ENCODE measurements at places on chromosomes 3 and 15.

DNA sequence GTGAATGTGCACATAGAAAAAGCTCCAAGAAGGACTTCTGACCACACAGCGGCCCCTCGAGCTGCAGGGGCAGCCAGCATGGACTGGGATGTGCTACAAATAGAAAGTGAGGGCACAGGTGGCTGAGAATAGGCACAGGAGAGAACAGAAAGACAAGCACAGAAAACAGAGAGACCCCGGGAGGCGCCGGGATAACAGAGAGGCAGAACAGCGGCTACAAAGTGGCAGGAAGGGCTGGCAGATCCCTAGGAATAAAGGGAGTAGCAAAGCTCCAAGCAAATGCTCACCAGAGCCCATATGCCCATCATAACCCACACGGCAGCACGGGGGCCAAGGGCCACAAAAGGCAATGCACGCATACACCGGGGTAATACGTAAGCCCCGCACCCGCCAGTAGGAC, 201.7 kb upstream of the NSMCE3 start:
- DNase-seq = no peak

DNA sequence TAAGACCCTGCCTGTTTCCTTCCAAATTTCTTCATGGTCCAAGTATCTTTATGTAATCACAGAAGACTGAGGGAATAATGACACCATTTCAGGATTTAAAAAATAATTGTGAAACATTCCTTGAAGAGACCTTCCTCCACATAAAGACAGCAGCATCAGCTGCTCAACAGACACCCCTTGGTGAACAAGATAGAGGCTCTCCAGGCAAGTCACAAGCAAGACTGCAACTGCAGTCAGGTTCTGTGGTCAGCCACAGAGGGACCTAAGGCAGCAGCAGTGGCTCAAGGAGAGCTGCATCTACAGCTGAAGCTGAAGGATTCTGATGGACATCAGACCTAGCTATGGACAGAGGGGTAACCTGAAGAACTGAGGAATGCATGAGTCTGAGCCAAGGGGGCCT, 97.2 kb upstream of the C3orf80 start:
- DNase-seq = peak; percentile 49

DNA sequence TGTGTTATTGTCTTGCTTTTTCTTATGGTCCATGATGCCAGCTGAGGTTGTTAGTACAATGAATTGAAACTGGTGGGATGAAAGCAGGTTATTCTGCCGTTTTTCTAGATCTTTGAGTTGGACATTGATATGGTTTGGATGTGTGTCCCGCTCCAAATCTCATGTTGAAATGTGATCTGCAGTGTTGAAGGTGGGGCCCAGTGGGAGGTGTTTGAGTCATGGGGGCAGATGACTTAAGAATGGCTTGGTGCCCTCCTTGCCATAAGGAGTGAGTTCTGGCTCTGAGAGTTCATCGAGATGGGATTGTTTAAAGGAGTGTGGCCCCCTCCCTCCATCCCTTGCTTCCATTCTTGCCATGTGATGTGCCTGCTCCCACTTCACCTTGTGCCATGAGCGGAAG, 80.3 kb upstream of the PIAS1 start:
- DNase-seq = no peak

DNA sequence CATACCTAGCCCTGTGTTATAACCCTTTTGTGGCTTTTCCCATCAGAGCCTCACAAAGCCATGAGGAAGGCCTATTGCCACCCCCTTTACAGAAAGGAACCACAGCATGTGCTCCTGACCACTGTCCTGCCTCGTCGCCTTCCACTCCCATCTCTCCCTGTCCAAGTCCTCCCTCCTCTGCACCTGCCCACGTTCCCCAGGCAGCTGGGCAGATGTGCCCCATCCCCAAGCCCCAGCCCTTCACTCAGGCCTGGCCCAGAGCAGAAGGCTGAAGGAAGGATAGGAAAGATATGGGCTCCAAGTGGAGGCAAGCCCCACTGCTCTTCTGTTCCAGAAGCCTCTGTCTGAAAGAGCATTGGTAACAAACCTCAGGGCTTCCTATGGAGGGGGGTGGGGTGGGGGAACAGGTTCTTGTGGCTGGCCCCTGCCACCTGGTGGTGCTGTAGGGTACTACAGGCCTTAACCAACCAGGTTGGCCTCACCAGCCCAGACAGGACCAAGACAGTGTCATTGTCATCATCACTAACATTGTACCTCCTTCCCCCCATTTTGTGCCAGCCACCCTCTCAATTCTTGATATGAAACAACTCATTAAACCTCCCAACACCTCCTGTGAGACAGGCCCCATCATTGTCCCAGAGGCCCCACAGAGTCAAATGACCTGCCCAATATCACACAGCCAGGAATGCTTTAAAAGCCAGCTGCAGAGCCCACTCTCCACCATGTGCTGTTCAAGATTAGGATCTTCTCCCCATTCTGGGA, 10.0 kb downstream of the POC1A start:
- DNase-seq = peak; percentile 79

DNA sequence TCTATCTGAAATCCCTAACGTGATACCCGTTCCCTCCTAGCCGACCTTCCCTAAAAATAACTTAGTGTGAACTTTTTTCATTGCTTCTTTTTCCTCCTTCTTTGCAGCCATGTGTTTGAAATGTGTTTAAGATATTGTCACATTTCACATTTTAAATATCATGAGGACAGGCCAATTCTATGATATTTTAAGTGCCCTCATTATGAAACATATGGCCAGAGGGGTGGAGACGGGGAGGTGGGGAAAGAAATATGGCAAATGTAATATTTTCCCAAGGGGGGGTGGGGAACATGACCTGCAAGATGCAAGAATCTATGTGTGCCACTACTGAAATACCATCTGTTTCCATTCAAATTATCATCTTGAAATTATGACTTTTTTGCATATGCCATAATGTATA, 1039.2 kb downstream of the AGBL1 start:
- no peak for DNase-seq

DNA sequence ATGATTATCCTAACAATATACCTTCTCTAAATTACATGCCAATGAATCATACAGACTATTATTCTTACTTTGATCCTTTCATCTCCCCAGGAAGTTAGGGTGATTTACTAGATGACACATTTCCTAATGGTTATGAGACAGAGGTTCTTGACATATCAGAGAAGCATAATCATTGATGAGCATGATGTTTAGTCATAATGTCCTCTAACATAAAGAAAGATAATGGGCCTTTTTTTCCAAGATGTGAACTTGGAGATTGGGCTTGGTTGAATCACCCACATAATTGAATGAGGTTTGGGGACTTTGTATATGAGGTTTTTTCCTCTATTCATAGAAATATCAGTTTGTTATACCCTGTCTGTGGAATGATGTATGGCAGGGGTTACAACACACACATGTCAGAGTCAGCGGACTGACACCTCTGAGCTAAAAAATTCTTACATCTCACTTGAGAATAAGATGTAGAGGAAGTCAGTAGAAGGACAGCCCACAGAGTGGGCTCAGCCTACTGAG, 69.7 kb upstream of the DCBLD2 start:
- DNase-seq = no peak

DNA sequence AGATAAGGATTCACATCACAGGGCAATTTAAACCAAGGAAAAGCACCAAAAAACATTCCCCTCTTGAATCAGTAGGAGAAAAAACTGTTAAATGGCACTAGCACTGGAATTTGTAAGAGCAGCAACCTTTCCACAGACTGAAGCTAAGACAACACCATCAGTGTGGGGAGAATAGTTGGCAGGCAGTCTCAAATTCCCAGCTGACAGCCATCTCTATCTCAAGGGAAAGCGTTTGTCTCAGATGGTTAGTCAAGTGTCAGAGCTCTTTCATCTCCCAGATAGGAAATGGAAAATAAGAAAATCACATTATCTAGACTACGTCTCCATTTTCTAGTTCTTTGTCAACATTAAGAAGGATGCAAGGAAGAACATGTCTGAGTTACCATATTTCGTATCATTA, 228.7 kb downstream of the WDR72 start:
- no peak for DNase-seq

- DNase-seq = no peak
These were observed 3.0 kb upstream of the CSRNP1 start for GRCh38 chr3:39156421-39156820.

DNA sequence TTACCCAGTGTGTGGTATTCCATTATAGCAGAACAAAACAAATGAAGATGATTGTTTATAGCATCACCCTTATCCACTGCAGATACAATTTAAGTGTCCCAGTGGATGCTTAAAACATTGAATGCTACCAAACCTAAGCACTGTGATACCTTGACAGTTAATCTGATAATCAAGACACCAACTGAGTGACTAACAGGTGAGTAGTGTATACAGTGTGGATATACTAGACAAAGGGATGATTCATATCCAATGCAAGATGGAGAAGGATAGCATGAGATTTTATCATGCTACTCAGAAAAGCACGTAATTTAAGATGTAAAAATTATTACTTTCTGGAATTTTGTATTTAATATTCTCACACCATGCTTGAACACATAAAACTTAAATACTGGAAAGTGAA, 1449.0 kb downstream of the OTOL1 start:
- DNase-seq = no peak

DNA sequence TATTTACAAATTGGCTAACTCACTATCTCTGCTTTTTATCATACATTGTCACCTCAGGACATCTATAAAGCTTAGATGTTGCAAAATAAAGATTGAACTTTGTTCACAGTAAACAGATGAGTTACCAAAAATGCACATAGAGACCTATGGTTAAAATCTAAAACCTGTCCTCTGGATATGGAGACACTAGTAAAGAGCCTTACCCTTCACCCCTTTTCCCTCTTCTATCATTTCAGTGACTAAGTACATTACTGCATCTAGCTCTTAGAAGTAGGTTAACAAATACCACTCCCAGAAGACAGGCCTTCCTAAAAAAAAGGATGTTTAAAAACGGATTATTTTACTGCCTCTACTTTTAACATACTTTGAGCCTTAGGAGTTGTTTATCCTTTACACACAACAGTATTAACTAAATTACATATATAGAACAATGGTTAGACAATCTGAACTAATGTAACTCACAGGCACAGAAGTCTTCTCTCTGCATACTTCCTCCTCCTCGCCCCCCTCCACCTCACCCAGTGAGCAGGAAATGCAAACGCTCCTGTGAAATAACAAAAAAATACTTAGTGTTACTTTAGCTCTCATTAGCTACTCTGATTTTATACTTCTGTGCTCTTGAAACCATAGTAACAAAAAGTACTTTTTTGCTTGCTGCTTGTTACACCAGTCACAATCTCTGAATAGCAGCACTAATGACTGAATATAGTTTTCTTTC, 23.3 kb downstream of the IREB2 start:
- no peak for DNase-seq

GRCh38 chr15:98968576-98968975, 39.0 kb downstream of the PGPEP1L start:
- no peak for DNase-seq

- DNase-seq = no peak
These were observed 139.5 kb downstream of the MEIS2 start for GRCh38 chr15:36960947-36961227.

DNA sequence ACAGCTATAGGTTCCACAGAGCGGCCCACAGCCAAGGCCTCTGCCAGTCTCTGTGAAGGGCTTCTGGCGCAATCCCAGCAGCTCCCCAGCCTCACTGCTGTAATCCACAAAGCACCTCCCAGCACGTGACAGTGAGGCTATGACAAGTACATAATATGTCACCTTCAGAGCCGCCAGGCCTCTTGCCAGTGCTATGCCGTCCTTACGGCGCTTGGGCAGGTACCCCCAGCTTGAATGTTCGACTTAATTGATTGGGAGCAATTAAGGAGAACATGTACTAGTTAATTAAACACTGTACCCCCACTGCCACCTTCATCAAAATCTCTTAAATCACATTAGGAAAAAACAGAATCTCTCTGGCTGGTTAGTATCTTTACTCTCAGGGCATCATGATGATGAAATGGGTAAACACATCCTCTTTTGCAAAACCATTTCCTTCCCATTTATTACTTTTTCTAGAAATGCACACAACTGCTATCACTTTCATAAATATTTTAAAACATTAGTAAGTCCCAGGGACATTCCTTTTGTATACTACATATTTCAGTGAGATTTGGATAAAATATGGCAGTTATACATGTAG, 169.9 kb downstream of the XXYLT1 start:
- DNase-seq = peak; percentile 73

DNA sequence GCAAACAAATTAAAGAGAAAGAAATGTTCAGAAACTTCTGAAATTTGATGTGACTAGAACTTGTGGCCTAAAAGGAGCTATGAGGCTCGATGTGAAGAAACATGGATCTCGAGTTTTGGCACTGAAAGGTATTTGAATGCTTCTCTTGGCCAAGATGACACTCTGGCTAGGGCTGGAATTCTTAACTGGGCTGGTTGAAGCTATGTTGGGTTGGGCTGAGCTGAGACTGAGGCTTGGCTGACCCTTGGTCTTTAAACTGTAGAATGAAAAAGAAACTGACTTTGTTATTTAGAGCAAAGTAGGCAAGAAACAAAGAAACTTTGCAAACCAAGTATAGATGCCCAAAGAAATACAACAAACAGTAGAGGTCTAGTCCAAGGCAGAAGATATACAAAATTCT, 28.1 kb upstream of the CLDN16 start:
- no peak for DNase-seq

DNA sequence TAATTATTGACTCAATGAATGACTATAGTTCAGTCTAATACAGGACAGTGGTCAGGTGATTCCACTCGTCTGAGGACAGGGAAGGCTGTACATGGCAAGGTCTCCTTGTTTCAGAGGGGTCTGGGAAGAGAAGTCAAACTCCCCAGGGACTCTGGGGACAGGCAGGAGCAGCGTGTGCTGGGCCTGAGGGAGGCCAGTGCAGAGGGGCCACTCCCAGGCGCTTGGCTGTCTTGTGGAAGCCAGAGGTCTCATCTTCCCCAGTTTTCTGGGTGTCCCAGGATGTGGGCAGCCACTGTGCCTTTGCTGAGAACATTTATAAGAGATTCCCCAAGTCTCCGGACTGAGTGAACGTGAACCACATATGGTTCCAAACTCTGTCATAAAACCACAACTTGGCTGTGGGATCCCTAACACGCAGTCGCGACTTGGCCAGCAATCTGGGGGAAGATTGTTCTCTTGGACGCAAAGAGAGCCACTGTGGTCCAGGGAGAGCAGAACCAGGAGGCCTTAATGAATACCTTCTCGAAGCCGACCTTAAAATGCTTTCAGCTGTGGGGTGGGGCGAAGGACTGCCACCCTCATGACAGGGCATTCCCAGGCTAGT, 30.4 kb downstream of the BHLHE40 start:
- no peak for DNase-seq

- no peak for DNase-seq
These were observed 511.8 kb downstream of the EDEM1 start for GRCh38 chr3:5699313-5699712.

- no peak for DNase-seq
These were observed 240.0 kb upstream of the CFAP20DC start for GRCh38 chr3:59289831-59290230.

Measured in suppressor macrophage (primary cell).